ENCODE measurements at places on chromosomes 1 and 21. TPM values are rescaled to one million over a fixed set of nuclear protein-coding genes. Genes with fewer than 3 reads are reported as not detected.

The TMEM82 gene
- 1.4 TPM for total RNA-seq

The ABCA4 gene
- 2.0 TPM for total RNA-seq

The RGS16 gene
- 1.5 TPM for total RNA-seq

The COL24A1 gene
- 1.1 TPM for total RNA-seq

The CLDN17 gene
- not detected for total RNA-seq

- DNase-seq: no peak
These were observed 56.0 kb downstream of the ADARB1 start for GRCh38 chr21:45130324-45130774.

GRCh38 chr1:197469620-197470210 lies 201.7 kb downstream of the CRB1 start:
- no peak for DNase-seq

GRCh38 chr1:20726118-20726911 lies 6.2 kb downstream of the SH2D5 start:
- no peak for DNase-seq

All from progenitor cell of endocrine pancreas (in vitro differentiated cells).